Stimulated activated CD4-positive, alpha-beta T cell treated with anti-CD3 and anti-CD28 coated beads, Interleukin-4, amount 100 ng/mL, for 48 hours (primary cell): ENCODE measurements at places on chromosomes 1 and 21.

- DNase-seq: no peak
Observed at GRCh38 chr1:109814993-109815786, 51.5 kb upstream of the EPS8L3 start.

DNA sequence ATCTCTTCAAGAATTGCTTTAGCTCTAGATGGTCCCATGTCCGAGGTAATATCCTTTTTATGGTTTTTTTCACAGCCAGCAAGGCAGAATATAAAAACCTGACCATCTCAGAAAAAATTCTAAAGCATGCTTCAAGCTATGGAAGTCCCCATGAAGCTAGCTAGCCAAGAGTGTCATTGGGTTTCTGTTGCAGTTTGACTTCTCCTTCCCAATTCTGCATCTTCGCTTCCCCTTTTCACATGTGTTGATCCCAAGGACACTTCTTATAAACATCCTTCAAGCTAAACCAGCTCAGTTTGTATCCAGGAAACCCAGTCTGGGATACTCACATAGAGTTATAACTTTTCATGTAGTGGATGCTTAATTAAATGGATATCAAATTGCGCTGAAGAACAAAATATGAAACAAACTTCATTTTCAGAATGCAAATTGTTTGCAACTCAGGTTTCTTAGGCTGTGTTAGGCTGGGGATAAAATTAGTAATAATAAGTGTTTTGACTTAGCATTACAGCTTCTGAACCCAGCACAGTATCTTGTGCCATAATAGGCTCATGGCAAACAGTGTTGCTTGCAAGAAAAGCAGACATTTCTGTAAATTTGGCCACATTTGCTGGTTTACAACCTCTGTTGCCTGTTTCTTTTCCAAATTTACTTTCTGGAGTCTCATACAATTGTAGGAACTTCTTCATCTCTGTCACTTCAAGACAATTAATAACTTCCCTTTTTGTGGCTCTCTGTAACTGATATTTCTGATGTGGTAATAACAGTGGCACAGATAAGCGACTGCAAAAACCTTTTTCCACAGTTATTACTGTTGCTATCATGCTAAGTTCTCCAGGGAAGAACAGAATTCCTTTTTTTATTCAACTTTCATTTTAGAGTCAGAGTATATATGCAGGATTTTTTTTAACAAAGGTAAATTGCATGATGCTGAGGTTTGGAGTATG is 53.2 kb downstream of the NCAM2 start:
- DNase-seq: no peak

DNA sequence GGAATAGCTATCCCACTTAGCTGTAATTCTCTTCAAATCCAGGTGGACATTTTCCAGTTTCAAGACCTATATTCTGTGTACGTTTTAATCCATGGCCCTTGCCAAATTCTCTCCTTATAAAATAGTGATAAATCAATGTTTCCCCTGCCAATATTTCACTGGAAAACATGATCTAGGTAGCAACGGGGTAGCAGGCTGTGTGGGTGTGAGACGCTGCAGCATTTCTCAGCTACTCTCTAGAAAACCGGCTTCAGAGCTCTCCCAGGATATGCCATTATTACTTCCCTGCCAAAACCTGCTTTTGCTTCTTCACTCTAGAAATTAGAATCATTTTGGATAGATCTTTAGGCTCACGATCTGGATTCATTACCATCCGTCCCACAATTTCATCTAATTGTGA is 82.1 kb upstream of the SIPA1L2 start:
- DNase-seq: no peak

GRCh38 chr1:150477733-150478132 is 9.5 kb upstream of the TARS2 start:
- DNase-seq: no peak

- peak; percentile 99 for DNase-seq
Observed at GRCh38 chr1:48471691-48472576, at the start of gene SPATA6. Gene SPATA6 (minus strand): TSS chr1:48472204. CDS start chr1:48472008, 196 bp downstream.

DNA sequence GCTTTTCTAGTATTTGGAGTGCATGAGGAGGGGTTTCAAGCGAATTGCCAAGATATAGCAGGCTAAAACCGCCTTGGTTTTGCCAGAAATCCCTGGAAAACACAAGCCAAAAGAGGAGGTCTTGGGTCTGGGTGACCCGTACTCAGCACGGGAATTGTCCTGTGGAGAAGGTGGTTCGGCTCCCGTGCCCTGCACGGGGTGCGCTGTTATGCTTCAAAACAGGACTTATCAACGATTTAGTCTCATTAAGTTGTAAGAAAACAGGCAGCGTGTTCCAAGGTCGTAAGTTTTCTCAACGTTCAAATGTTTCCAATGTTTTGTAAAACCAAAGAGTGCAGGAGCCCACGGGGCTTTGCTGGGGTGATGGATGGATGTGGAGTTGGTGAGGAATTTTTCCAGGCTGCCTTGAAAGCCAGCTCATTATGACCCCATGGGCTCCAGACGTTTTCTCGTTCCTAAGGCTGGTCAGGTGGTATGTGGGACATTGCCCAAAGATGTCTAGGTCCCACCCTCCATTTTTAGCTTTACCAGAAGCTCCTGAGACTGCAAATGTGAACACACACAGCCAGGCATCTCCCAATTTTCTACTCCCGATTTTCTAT is 75.4 kb upstream of the CLDN14 start:
- no peak for DNase-seq

GRCh38 chr1:204728045-204728444 is 42.5 kb upstream of the LRRN2 start:
- DNase-seq: no peak

GRCh38 chr1:94237291-94238226 is at the start of gene ARHGAP29:
Gene ARHGAP29 (minus strand): TSS chr1:94237584. CDS start chr1:94231611, 5,973 bp downstream.
- DNase-seq: peak; percentile 42

DNA sequence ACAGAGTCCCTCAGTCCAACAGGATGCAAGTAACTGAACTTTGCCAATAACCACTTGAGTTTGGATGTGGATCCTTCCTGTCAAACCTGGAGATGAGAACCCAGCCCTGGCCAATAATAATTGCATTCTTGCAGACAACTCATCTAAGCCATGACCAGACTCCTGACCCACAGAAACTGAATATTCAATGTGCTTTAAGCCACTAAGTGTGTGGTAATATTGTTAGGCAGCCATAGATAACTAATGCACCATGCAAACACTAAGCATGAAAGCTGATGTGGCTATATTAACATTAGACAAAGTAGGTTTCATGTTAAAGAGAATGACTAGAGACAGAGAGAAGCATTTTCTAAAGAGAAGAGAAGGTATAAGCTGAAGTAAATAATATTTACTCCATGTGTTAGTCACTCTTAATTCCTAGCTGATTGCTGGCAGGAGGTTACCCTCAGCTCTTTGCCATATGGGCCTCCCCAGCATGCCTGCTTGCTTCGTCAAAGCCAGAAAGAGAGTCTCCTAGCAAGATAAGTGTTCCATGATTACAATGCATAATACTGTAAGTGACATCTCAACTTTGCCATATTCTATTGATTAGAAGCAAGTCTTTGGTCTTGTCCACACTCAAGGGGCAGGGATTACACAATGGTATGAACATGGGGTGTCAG is 276.4 kb upstream of the PLXNA2 start:
- no peak for DNase-seq

DNA sequence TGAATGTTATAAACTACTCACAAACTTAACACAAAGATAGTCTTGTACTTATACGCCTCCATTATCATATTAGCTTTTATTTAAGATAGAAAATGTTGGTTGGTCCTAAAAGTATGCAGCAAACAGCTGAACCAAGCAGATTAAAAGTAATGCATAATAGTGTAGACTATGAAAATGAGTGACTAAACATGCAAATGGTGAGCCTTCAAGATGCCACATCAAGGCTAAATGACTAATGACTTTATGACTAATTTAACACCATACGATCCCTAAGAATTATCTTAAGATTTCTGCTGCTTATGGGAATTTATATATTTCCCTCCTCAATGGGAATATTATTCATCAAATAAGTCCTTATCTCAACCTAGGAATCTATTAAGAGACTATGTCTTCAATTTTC is 4.6 kb downstream of the GPATCH2 start:
- DNase-seq: no peak

DNA sequence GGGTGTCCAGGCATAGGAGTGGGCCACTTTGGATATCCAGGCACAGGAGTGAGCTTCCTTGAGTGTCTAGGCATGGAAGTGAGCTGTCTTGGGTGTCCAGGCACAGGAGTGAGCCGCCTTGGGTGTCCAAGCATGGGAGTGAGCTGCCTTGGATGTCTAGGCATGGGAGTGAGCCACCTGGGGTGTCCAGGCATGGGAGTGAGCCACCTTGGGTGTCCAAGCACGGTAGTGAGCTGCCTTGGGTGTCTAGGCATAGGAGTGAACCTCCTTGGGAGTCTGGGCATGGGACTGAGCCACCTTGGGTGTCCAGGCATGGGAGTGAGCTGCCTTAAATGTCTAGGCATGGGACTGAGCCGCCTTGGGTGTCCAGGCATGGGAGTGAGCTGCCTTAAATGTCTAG is 146.3 kb downstream of the C1orf94 start:
- DNase-seq: no peak

DNA sequence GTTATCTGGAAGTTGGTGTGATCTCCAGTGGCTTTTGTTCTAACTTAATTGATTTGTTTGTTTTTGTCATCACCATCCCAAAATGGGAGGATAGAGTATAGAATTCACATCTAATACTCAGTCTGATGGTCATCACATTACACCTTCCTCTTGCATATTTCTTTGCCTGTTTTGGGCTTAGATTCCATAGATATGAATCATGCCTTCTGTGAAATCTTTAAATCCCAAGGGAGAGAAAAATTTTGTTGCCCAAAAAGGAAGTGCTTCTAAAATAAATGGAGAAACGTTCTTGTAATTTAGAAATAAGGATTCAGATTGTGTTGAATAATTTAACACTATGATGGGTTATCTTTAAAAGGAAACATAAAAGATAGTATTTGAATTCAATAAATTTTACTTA is 446.0 kb upstream of the LRRC7 start:
- no peak for DNase-seq

- DNase-seq: no peak
Observed at GRCh38 chr1:87264976-87265375, 63.7 kb upstream of the LMO4 start.

DNA sequence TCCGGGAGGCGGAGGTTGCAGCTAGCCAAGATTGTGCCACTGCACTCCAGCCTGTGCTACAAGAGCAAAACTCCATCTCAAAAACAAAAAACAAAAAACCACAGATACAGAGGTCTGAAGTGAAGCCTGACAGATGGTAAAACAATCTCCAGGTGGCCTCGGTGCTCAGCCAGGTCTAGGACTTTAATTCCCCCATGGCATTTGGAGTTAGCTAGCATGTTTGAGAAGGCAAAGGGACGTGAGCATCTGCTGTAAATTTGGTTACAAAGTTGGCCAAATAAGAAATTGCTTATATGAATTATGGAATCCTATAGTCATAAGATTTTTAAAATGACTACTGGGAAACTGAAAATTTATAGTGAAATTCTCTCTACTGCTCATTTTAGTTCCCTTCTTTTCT is 98.3 kb upstream of the FMN2 start:
- no peak for DNase-seq

GRCh38 chr1:197845886-197846285 is 56.5 kb upstream of the C1orf53 start:
- no peak for DNase-seq

- no peak for DNase-seq
Observed at GRCh38 chr1:65341381-65341780, 32.0 kb downstream of the DNAJC6 start.

DNA sequence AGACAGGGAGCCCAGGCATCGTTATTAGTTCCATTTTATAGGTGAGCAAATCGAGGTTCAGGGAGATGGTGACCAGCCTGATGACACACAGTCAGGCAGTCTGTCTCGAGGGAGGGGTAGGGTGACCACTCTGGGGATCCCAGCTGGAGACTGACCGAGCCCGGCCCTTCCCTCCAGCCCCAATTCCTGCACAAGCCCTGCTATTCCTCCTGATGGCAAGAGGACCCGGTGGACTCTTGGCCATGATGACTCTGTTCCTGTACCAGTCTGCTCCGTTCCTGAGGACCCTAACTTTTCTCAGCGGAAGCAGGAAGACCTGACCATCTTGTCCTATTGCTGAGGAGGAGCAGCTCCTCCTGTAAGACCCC is 391 bp downstream of the AGT start:
- no peak for DNase-seq

- DNase-seq: no peak
Observed at GRCh38 chr1:67382292-67382691, 47.9 kb downstream of the SERBP1 start.

DNA sequence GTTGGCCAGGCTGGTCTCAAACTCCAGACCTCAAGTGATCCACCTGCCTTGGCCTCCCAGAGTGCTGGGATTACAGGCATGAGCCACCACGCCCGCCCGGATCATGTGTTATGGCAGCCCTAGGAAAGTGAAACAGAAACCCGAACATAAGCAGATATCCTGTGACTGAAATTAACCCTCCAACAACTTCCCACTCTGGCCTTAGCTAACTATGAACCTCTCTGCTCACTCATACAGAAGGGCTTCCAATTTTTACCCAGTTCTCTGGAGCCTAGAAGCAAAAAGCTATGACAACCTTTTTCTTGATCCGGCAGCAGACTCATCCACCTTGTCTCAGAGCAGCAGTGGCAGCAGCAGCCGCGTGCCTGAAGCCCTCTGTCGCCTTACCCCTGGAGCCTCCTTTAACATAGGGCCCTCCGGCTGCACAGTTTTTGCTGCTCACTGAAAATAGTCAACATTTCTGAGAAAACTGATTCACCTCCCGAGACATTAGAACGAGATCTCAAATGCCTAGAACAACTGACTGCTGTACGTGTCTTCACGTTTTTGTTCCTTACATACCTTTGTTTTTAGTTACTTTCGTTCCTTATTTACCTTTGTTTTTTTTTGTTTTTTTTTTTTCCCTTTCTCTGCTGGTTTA is 9.3 kb downstream of the CBR1 start:
- DNase-seq: peak; percentile 21

DNA sequence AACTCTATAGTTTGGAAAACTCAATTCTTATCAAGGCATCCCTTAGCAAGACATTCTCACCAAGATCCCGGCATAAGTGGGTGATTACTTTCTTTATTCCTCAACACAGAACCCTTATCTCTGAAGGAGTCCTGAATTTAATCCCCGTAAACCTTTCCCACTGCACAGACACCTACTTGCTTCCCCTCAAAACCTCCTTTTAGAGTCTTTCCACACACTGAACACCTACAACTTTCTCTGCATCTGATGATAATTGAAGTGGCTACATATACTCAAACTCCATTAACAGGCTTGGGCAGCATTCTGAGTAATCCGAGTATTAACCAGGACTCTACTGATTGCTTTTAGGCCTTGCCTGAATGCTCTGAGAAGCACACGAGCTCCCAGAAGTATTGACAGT is 23.5 kb downstream of the PALMD start:
- DNase-seq: no peak

GRCh38 chr1:52238474-52238873 is 96.6 kb downstream of the ZFYVE9 start:
- DNase-seq: no peak

- no peak for DNase-seq
Observed at GRCh38 chr1:99887890-99888289, 37.7 kb downstream of the AGL start.

- DNase-seq: no peak
Observed at GRCh38 chr1:51240084-51240483, 4.0 kb downstream of the RNF11 start.

DNA sequence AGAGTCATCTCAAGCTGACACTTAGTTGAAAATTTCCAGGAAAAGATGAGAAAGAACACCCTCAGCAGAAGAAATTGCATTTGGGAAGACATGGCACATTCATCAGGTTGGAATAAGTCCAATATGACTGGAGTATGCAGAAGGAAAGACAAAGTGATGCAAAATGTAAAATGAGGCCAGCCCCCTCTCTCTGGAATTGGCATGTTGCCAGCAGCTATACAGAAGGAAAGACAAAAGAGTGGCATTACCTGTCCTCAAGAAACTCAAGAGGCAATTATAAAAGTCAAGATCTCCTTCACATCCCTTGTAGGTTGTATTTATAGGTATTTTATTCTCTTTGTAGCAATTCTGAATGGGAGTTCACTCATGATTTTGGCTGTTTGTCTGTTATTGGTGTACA is 426.3 kb downstream of the AGBL4 start:
- no peak for DNase-seq
